Spleen (tissue), 13 donors: ENCODE measurements at places on chromosomes 6 and 20. TPM values are rescaled to one million over a fixed set of nuclear protein-coding genes. Genes with fewer than 3 reads are reported as not detected.

Gene REV3L
- polyA plus RNA-seq, result 7.7 TPM

Gene PDE7B
- 0.54 TPM for polyA plus RNA-seq

DNA sequence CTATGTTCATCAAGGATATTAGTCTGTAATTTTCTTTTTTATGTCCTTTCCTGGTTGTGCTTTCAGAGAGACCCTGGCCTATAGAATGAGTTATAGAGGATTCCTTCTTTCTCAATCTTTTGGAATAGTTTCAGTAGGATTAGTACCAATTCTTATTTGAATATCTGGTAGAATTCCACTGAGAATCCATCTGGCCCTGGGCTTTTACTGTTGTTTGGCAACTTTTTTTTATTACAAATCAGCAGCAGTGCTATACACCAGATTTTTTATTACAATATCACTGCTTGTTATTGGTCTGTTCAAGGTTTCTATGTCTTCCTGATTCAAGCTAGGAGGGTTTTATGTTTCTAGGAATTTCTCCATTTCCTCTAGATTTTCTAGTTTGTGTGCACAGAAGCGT is 50.0 kb upstream of the NRSN1 start:
- no peak for DNase-seq

DNA sequence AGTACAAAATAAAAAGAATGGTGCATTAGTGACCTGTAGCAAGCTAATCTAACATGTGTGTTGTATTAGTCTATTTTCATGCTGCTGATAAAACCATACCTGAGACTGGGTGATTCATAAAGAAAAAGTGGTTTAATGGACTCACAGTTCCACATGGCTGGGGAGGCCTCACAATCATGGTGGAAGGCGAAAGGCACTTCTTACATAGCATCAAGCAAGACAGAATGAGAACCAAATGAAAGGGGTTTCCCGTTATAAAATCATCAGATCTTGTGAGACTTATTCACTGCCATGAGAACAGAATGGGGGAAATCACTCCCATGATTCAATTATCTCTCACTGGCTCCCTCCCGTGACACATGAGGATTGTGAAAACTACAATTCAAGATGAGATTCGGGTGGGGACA is 45.4 kb upstream of the AIG1 start:
- DNase-seq, result no peak

DNA sequence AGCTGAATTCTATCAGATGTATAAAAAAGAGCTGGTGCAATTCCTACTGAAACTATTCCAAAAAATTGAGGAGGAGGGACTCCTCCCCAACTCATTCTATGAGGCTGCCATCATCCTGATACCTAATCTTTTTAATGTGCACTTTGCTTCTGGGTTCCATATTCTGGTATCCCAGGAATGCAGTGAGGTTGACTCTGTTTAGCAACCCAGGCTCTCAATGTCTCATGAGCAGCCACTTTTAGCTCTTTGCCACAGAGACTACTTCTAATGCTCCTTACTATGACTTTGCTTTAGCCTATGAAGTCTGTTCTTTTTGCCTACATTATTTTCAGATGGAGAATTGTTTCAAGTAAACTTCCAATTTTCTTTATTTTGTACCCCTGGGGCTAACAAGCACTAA is 185.5 kb upstream of the NRSN1 start:
- no peak for DNase-seq
